ENCODE measurements at places on chromosomes 7 and 10.

GRCh38 chr7:96949766-96950165 is 55.6 kb upstream of the DLX6 start:
- DNase-seq = no peak

GRCh38 chr10:9885761-9886160 is 1131.9 kb upstream of the CELF2 start:
- no peak for DNase-seq

DNA sequence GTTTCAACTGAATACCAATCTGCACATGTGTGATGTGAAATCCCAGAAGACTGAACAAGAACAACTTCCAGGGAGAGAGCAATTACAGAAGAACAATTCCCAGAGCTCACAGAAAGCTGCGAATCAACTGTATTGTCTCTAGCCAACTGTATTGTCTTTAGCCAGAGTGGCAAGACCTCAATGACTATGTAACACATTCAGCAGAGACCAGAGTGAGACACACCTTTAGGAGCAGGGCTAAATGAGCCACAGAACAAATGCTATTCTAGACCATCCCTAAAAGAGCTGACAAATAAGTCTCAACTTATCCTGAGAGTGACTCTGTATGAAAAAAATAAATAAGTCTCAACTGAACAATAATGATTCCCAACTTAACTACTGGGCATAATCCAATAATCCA is 72.0 kb downstream of the KMT2C start:
- no peak for DNase-seq

DNA sequence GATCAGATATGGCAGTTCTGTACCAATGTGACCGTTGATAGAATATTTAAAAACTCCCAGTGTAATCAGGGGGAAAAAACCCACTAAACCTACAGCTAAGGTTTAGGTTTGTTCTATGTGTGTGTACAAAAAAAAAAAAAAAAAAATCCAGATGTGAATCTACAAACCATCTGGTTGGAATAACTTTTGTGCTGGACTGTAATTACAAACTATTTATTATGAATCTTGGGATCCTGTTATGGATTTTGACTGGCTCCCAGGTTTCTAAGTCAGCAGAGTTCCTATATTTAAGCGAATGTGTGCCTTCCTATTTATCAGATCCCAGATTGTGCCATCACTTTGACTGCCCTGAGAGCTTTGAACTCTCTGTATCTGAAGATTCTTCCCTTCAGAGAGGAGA is 29.1 kb downstream of the BMPER start:
- DNase-seq = no peak

DNA sequence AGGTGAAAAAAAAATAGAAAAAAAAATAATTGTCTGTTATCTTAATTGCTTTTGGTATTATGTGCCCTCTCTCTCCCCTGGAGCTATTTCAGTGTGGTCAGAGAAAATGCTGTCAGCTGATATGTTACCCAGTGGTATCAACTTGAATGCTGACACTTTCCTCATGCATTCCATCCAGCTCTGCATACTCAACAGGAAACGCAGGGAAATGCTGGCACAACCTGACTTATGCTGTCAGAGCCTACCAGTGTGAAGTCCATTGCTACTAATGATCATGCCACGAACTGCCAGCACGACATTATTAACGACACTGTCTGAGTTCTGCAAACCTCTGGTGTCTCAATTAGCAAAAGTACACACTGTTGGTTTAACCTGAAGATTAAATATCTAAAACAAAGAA is 182.8 kb downstream of the ZWINT start:
- no peak for DNase-seq

GRCh38 chr10:114068054-114068707 is 24.5 kb downstream of the ADRB1 start:
- no peak for DNase-seq

- no peak for DNase-seq
Measured at GRCh38 chr10:2251631-2252030, 514.3 kb upstream of the ADARB2 start.

DNA sequence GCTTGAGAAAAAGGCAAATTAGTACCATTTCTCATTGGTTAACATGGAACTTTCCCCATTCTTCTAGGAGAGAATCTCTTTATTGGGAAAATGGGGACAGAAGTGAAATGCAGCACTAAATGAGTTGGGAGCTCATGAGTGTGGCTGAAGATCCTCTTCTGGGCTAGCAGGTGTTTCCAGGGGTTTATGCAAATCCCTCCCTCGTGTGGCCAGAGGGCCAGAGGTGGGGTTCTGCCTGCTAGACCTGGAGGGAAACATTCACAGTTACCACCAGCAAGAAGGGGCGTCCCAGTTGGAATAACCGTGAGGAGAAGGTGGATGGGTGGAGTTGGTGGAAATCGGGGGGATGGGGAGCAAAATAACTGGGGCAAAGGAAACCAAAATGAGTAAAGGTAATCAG is 235.9 kb downstream of the KLF6 start:
- no peak for DNase-seq

- no peak for DNase-seq
Measured at GRCh38 chr7:149477494-149478443, 16.9 kb upstream of the ZNF777 start.

DNA sequence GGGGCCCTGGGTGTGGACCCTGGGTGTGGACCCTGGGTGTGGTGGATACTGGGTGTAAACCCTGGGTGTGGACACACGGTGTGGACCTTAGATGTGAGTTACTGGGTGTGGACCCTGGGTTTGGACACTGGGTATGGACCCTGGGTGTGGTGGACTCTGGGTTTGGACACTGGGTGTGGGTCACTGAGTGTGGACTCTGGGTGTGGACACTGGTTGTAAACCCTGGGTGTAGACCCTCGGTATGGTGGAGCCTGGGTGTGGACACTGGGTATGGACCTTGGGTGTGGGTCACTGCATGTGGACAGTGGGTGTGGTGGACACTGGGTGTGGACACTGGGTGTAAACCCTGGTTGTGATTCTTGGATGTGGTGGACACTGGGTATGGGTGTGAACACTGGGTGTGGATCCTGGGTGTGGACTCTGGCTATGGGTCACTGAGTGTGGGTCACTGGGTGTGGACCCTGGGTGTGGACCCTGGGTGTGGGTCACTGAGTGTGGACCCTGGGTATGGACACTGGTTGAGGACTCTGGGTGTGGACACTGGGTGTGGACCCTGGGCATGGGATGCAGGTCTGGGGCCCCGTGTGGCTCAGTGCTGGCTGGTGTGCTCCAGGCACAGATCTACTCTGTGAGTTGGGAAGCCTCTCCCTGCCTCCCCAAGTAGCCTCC is 356.2 kb downstream of the GLRX3 start:
- no peak for DNase-seq
